ENCODE measurements at places on chromosomes 7 and 10.

- DNase-seq, result no peak
These were observed 4.0 kb upstream of the TAS2R40 start for GRCh38 chr7:143217806-143218205.

DNA sequence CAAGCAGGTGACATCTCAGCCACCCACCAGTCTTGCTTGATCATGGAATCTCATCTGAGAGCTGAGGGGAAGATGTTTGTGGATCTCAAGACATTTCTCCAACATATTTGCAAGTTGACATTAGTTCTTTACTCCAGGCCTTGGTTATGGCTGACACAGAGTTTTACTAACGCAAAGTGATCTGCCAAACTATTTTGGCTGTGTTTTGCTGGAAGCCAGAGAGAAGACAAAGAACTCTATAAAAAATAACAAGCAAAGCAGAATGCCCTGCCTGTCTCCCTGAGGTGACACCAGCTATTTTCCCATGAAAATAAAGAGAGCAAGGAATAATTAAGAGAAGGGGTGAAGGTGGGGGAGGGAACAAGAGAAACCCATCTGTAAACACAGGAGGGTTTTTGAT, 286.4 kb downstream of the WDR11 start:
- DNase-seq, result no peak

- DNase-seq, result peak; percentile 43
These were observed 11.7 kb downstream of the AASS start for GRCh38 chr7:122132341-122132740.

GRCh38 chr10:107409522-107409921, 245.0 kb upstream of the SORCS1 start:
- peak; percentile 58 for DNase-seq

GRCh38 chr7:29956487-29956836, 33.1 kb downstream of the SCRN1 start:
- DNase-seq, result no peak

DNA sequence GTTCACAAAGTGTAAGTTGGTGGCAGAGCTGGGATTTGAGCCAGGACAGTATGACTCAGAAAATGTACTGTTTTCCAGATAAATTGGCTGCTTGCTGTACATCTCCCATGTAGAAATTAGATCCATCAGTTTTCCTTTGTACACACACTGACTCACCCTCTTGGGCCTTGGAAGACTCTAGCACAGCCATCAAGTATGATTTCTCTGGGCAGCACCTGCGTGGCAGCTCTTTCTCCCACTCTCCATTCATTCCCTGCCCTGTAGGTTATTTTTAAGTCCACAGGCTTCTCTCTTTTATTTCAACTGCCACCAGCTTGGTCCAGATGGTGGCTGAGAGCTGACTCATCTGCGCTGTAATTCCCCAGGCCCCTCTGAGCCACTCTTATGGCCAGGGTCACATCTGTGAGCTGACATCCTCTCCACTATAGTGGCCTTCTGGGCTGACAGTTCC, 28.3 kb upstream of the SDK1 start:
- DNase-seq, result peak; percentile 98

GRCh38 chr10:97407211-97407951, 6.2 kb upstream of the RRP12 start:
- DNase-seq, result peak; percentile 86

DNA sequence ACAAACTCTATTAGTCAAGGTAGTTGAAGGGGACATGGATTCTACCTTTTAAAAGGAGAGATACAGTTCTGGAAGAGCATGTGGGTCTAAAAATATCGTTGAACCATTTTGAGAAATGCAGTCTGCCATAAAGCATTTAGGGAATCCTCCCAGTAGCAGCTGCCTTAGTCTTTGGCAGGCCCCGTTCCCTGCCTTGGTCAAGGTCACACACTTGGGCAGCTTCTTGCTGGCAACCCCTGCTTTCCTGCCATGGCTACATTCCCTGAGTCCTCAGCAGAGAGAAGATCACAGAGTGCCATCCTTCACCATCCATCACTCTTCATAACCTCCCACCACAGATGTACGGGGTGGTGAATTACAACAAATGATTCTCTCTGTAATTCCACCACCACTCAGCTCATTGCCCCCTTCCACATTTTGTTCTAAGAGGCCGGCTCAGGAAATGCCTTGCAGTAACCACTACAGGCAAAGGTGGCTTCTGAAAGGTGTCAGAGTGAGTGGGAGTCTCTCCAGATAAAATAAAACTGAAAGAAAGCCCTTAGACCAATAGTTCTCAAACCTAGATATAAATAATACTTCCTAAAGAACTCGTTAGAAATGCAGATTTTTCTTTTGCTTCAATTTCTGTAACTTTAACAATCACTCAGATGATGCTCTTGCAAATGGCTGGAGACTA, 121.4 kb upstream of the STK17A start:
- no peak for DNase-seq

DNA sequence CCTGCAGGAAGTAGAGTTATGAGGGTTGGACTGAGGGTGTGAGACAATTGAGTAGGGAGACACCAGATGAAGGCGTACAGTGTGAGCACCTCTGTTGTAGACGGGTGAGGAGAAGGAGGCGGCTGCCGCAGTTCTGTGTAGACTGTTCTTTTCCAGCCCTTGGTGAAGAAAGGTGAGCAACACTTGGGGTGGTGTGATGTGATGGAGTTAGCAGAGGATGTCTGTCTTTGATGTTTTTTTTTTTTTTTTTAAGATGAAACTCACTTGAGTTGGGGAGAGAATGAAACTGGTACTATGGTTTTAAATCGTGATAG, 42.8 kb upstream of the RNF216 start:
- no peak for DNase-seq

DNA sequence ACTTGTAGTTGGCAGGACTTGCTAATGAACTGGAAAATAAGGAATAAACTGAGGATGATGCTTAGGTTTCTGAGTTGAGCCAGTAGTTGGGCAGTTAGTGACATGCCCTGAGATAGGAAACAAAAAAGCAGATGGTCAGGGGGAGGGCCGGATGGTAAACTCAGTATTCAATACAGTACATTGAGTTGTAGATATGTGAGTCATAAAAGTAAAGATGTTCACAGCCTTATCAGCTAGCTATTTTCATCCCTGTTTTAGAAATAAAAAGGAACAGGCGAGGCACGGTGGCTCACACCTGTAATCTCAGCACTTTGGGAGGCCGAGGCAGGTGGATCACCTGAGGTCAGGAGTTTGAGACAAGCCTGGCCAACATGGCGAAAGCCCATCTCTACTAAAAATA, 22.2 kb upstream of the NRBF2 start:
- DNase-seq, result no peak

DNA sequence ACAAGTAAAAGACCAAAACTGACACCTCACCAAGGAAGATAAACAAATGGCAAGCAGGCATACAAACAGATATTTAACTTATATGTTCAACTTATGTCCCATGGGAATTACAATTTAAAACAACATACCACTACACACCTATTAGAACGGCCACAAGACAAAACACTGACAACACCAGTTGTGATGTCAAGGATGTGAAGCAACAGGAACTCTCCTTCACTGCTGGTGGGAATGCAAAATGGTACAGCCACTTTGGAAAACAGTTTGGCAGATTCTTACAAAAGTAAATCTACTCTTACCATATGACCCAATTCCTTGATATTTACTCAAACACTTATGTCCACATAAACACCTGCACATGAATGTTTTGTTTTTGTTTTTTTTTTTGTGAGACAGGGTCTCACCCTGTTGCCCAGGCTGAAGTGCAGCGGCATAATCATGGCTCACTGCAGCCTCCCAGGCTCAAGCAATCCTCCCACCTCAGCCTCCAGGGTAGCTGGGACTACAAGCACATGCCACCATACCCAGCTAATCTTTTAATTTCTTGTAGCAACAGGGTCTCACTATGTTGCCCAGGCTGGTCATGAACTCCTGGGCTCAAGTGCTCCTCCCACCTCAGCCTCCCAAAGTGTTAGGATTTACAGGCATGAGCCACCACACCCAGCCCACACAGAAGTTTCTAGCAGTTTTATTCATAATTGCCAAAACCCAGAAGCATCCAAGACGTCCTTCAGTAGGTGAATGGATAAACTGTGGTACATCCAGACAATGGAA, 27.3 kb downstream of the HERC4 start:
- no peak for DNase-seq

- no peak for DNase-seq
These were observed 159.3 kb downstream of the ETV1 start for GRCh38 chr7:13829914-13830900.

DNA sequence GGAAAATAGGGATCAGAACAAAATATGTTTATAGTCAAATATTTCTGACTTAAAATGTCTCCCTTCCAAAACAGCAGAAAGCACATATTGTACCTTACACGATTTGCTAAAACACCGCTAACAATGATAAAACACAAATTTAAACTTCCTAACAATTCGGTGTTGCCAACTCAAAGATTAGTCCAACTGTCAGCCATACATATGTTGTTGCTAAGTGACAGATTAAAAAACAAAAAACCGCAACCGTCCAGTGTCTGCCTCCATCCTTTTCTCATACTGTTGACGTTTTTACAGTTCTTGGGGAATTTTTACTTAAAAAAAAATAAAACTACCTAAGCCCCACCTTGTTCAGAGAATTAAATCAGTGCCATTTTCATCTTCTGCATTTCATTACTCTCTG, 118.0 kb downstream of the RAB11FIP2 start:
- DNase-seq, result no peak

DNA sequence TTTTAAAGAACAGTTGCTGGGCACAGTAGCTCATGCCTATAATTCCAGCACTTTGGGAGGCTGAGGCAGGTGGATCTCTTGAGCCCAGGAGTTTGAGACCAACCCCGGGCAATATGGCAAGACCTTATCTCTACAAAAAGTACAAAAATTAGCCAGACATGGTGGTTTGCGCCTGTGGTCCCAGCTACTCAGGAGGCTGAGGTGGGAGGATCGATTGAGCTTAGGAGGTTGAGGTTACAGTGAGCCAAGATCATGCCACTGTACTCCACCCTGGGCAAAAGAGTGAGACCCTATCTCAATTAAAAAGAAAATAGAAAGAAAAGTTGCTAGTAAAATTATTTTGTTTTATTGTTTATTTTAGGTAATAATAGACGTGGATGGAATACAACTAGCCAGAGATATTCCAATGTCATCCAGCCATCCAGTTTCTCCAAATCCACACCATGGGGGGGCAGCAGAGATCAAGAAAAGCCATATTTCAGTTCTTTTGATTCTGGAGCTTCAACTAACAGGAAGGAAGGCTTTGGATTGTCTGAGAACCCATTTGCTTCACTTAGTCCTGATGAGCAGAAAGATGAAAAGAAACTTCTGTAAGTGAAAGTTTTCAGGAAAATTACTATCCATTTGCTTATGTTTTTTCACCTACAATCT, 3.0 kb downstream of the NUP42 start:
- peak; percentile 75 for DNase-seq

GRCh38 chr7:85454904-85455303, 268.0 kb upstream of the SEMA3D start:
- no peak for DNase-seq

DNA sequence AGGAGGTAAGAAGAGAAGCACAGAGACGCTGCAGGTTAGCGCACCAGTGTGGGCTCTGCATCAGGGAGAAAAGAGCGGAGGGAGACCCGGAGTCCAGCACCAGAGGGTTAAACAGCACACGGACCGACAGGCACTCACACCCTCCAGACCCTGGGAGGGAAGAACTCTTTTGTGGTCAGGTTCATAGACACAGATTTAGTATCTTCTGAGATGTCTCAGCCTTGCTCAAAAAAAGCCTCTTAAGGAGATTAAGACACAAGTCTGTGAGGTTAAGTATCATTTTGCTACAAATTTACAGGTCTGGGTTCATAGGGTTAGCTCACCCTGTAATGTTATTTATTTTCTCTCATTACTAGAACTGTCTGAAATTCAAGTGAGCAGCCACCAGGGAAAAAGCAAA, 16.8 kb upstream of the NDST2 start:
- DNase-seq, result peak; percentile 31

DNA sequence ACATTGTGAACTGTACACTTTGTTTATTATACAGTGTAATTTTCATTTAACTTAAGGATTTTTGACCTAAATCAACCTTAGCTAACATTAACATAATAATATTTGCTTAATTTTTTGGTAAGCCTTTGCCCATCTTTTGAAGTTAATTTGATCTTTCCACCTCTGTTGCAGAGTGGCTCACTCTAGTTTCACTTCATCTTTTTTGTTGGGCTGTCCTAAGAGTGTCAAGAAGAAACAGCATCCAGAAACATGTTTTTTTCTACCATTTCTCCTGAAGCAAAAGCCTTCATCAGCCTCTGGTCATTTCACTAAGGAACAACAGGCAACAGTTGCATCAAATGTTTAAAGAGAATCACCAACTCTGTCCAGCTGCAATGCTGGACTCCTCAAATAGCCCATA, 824.7 kb downstream of the REEP3 start:
- no peak for DNase-seq

DNA sequence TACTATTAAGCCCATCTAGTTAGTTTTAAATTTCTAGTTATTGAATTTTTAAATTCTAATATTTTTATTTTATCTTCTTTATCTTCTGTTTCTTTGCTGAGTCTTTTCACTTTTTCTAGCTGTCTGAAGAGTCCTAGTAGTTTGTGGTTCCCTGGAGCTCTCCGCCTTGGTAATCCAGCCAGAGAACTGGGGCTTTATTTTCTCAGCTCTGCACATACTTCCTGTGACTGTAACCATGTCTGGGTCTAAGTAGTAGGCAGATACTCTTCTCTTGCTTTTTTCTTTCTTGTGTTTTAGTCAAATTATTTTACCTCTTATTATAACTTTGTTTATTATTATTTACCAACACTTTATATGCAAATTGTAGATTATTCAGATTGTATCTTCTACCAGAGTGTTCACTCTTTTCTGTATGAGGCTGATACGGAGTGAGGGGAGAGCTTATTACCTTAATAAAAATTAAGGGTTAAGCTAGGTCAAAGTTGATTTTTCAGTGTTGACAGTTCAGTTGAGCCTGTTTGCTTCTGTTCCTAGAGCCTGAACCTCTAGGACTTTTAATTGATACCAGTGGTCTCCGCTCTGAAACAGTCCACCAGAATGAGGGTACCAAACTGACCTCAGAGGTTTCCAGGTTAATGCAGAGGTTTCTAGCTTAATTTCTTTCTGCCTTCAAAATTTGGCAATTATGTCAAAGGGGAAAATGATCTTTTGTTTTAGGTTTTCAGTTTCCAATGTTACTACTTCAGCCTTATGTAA, 155.4 kb downstream of the ADK start:
- no peak for DNase-seq

GRCh38 chr7:125681508-125681907, 751.9 kb upstream of the POT1 start:
- DNase-seq, result no peak

GRCh38 chr10:75008952-75009351, 102.5 kb upstream of the SAMD8 start:
- no peak for DNase-seq

GRCh38 chr7:153581419-153581818, 470.8 kb upstream of the DPP6 start:
- DNase-seq, result no peak

Data from A172 (cell line).